A673 (cell line): ENCODE measurements at places on chromosomes 2 and 18. TPM values are rescaled to one million over a fixed set of nuclear protein-coding genes. Genes with fewer than 3 reads are reported as not detected.
A peak's percentile ranks its signal among the peaks of the same experiment; 100 is the strongest.

DNA sequence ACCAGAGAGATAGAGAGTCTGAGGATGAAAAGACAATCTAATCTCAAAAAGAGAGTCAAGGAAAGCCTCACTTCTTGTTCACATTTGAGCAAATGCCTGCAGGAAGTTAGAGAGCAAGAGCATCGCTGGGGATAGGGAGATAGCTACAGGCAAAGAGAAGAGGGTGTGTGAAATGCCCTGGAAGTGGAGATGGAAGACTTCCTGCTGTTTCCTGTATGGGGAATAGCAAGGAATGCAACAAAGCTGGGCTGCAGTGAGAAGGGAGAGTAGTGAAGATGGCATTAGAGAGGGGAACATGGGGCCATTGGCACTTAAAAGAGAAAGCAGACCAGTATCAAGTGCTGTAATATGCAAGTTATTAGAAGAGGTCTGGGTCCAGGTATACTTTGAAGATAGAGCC lies 488.6 kb downstream of the METTL4 start:
- peak; percentile 0 for DNase-seq

Gene KCNF1
- 0.32 and 0.70 TPM in 2 replicates for total RNA-seq

Gene PROKR1
- total RNA-seq, result 15.7 and 19.6 TPM in 2 replicates

GRCh38 chr2:215420471-215420935 lies 15.4 kb downstream of the FN1 start:
- no peak for DNase-seq

DNA sequence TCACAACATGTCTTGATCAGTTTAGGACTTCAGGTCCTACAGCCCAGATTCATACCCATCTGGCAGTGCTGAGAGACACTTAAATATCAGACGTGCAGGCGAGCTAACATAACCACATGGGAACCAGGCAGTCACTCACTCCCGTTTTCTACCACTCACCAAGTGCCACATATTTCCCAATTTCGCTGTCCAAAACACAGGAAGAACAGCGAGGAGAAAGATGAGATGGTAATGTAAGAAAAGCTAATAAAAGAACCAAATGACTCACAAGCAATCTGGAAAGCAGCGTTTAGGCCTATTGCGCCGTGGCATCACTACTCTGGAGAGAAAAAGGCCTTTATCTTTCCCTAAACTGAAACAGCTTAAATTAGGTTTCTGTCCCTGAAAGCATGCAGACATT lies 647.8 kb upstream of the SLC39A10 start:
- DNase-seq, result no peak

DNA sequence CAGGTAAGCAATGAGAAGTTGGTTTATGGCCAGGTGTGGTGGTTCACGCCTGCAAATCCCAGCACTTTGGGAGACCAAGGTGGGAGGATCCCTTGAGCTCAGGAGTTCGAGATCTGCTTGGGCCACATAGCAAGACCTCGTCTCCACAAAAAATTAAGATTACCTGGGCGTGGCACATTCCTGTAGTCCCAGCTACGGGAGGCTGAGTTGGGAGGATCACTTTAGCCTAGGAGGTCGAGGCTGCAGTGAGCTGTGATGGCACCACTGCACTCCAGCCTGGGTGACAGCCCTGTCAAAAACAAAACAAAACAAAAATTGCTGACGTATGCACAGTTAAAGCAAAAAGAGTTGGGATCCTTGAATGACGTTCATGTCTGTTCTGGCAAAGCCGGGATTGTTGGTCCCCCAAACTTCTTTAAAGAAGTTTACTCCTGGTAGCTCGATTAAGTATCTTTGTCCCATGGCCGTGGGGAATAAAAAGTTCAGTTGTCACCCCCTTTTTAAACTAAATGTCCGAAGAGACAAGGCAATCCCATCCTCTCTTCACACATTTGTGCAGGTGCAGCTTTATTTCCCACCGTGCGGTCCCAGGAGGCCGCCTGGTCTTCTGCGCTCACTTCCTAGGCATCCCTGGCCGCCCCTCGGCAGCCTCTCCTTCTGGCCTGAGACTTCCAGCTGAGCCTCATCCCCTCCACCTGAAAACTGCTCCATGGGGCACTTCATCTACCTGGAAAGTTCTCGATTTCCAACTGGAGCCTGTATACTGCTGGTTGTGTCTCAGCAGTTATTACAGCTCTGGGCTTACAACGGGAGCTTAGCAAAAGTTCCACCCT lies 762 bp upstream of the SPOPL start:
- DNase-seq, result no peak

Gene TLK1
- 79.1 and 86.8 TPM in 2 replicates for total RNA-seq
